ENCODE measurements at places on chromosomes 3 and 15. TPM values are rescaled to one million over a fixed set of nuclear protein-coding genes. Genes with fewer than 3 reads are reported as not detected.

- DNase-seq = no peak
Observed at GRCh38 chr3:170806676-170807075, 63.3 kb downstream of the RPL22L1 start.

GRCh38 chr3:102530415-102531181 is 95.8 kb downstream of the ZPLD1 start:
- no peak for DNase-seq

DNA sequence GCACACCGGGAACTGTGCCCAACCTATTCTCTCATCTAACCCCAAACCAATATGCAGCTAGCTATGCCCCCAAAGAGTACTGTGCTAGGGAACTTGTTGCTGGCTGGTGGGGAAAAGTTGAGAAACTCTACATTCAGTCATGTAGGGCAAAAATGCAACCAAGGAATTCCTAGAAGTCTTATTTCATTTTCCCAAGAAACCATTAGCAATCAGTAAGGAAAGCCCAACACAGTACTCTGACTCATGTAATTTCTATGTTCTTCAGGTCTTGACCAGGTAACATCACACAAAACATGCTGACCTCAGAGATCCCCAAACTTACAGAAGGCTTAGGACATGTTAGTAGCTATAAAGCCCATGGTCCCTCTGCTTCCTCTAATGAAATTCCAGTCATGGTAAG is 52.1 kb downstream of the TASOR start:
- no peak for DNase-seq

DNA sequence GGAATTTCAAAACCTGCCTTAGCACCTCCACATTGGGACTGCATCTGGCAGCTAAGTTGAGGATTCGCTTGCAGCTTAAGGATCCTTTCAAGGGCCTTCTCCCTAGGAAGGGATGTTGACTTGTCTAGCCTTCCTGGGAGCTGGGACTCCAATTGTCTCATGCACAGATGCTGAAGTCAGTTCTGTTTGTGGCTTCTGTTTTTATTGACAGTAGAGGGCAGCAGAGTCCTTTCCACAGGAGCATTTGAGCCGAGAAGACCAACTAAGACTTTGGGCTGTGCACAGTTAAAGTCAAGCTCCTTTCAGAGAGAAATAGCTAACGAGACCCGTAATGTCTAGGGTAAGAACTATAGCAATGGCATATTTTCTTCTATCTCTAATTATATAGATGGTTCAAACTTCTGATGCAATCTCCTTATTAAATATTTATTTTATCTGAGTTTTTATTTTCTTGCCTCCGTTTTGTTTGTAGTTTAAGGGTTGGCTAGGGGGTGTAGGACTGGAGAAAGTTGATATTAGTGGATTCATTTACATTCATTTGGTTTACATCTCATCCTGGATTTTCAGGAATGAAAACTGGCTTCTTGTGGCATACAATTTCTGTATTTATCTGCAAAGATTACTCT is 59.7 kb upstream of the KBTBD8 start:
- no peak for DNase-seq

- DNase-seq = peak; percentile 85
Observed at GRCh38 chr15:66251790-66252684, 1.5 kb downstream of the MEGF11 start.

- no peak for DNase-seq
Observed at GRCh38 chr15:76162036-76162398, 102.2 kb downstream of the TMEM266 start.

DNA sequence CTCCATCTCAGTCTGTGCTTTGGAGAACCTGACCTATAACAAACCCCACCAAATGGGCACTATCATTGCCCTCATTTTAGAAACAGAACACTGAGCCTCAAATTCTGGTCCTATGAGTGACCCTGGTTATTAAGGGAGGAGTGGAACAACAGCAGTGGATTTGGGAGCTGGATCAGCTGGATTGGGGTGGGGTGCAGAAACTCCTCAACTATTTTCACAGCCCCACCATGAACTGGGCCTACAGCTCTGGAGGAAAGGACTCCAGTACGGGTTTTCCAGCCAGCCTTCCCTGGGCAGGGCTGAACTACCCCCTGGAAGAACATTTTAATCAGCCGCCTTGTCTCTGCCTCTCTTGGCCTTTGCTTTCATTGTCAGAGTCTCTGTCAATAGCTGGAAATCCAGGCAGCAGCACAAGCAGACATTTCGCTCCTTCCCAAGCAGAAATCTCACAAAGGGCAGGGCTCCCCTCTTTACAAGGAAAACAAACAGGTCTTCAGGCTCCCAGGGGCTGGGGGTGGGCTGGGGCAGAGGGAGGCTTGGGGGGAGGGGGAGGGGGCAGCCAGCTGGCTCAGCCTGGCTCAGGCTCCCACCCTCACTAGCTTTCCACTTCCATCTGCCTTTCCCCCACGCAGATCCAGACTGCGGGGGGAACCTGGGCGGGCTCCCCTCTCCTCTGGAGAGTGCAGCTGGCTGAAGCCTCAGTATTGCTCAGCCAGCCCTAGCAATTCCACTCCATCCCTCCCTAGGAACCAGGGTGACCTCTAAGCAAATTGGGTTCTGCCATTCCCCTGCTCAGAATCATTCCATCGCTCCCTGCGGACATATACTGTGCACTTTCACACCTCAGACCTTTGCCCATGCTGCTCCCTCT is 13.7 kb upstream of the TLE3 start:
- no peak for DNase-seq

- no peak for DNase-seq
Observed at GRCh38 chr15:69457304-69458280, 5.0 kb downstream of the RPLP1 start.

GRCh38 chr3:100073714-100074307 is 40.5 kb downstream of the FILIP1L start:
- no peak for DNase-seq

DNA sequence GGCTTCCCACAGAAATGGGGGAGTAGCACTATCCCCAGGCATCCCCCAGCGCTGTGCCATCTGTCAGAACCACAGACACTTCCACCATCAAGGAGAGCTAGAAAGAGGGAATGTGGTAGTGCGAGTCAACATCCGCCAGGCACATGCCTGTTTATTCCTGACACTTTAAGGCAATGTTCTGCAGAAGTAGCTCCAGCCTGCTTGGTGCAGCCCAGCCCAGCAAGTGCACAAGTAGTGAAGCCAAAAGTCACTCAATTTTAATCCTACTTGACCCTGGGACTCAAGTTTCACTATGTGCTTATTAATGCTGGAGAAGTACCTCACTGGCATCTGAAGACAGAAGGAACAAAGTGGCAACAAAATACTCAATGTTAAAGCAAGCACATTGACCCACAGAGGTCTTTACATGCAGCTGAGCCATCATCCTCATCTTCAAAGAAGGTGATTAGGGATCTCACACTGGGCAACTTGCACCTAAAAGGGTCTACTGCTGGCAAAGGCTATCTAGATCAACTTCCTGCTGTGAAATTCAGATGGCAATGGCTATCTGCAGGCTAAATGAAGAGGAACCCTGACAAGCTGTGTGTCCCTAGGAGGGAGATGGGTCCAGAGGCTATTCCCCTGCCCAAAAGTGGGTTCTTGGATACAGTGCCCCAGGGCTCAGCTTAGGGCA is 61.4 kb upstream of the CLDN18 start:
- DNase-seq = no peak

DNA sequence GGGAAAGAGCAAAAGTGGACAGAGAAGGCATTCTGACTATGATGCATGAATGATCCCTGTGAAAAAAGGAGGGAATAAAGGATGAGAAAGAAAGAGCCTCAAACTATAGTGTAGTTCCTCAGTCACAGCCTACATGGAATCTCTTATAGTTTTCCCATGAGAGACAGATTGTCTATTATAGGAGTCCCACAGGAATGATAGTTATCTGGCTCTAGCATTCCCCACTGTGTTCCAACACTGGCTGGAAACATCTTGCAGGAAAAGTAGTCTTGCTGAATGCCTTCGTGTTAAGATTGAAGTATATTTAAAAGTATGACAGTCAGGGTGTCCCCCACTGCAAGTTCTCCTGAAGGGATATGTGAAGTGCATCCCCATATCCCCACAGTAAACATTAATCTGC is 641.5 kb upstream of the NECTIN3 start:
- DNase-seq = no peak

DNA sequence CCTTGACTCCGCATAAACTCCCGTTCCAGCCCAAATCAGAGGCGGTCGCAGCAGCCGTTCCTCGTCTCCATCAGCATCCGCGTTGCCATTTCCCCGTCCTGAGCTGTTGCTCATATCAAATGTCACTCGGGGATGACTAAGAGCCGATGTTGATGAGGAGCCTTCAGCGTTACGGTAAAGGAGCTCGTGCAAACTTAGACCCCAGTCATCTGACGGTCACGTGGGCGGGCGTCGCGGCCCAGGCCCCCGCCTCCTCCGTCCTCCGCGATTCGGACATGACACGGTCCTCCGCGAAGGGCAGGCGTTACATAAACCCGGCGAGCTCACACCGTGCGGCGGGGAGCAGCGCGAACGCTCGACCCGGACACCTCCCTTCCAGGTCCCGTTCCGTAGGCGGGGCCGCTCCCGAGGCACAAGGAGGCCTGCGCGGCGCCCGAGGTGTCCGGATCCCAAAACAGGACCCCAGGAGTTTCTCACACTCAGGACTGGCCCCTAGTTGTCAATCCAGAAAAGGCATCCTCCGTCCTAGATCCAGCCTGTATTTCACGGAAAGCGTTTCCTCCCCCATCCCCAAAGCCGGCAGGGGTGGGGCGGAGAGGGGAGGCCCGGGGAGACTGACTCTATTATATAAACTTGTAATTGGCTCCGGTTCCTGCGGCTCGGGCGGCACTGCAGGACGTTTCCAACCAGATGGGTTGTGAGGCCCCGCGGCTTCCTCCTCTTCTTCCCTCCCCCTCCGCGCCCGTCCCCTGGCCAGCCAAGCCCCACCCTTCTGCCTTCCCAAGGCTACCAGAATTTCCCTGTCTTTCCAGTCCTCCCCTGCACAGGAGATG is 100.0 kb upstream of the IGF1R start:
- peak; percentile 93 for DNase-seq

DNA sequence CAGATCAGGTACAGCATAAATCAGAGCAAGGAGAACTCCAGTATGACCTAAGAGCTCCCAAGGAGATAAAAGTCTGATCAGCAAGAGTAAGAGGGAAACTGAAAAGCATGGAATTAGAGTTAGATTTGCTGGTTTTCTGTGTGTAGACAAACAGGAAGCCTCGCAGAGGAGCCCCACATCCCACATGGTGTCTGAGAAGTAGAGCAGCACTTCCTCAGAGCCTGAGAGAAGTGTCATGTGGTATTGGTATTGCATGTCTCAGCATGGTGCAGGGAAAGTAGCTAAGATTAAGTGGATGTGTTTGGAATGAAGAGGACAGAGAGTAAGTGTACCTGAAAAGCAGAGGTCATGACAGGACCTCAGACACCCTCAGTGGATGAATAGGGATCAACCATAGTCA is 175.4 kb upstream of the GBE1 start:
- no peak for DNase-seq

- DNase-seq = no peak
Observed at GRCh38 chr3:9045371-9045770, 82.1 kb upstream of the RAD18 start.

GRCh38 chr3:111035316-111035715 is 36.3 kb upstream of the NECTIN3 start:
- no peak for DNase-seq

GRCh38 chr15:36645106-36645505 is 65.7 kb downstream of the CDIN1 start:
- no peak for DNase-seq

DTX3L gene
- 59.7 TPM for total RNA-seq

CADM2 gene
- 0.60 TPM for total RNA-seq

UCN2 gene
- total RNA-seq = not detected

HHLA2 gene
- total RNA-seq = not detected

CCR3 gene
- 1.1 TPM for total RNA-seq

PSTPIP1 gene
- total RNA-seq = 62.0 TPM

KIF15 gene
- total RNA-seq = 3.2 TPM

CLDN16 gene
- not detected for total RNA-seq

All from spleen (tissue), 13 donors.